ENCODE measurements at places on chromosomes 6 and 20. TPM values are rescaled to one million over a fixed set of nuclear protein-coding genes. Genes with fewer than 3 reads are reported as not detected.

OPRM1 gene
- total RNA-seq, result not detected

C20orf141 gene
- total RNA-seq, result not detected

PHF10 gene
- total RNA-seq, result 36.6 TPM

ZNF165 gene
- not detected for total RNA-seq

CD109 gene
- total RNA-seq, result 20.7 TPM

NKX2-4 gene
- not detected for total RNA-seq

CST7 gene
- total RNA-seq, result not detected

SLC17A2 gene
- not detected for total RNA-seq

AGER gene
- total RNA-seq, result 1.4 TPM

RFX6 gene
- total RNA-seq, result not detected
